Dermis lymphatic vessel endothelial cell (primary cell): ENCODE measurements at places on chromosomes 2 and 18. TPM values are rescaled to one million over a fixed set of nuclear protein-coding genes. Genes with fewer than 3 reads are reported as not detected.

Gene DNAJC5G
- 0.60 and 2.4 TPM in 2 replicates for total RNA-seq

Gene SYT4
- total RNA-seq, result not detected in 2 replicates

Gene SH2D6
- 0.11 TPM in 1 of 2 replicates, not detected in the other for total RNA-seq

Gene ALPP
- total RNA-seq, result not detected in 2 replicates

Gene COLEC11
- total RNA-seq, result 0.43 and 0.65 TPM in 2 replicates

Gene TMEM17
- 1.5 and 2.1 TPM in 2 replicates for total RNA-seq

Gene FZD7
- total RNA-seq, result 0.17 and 0.22 TPM in 2 replicates

Gene LIPG
- total RNA-seq, result 0.26 and 0.33 TPM in 2 replicates

Gene CCDC121
- 2.0 and 2.1 TPM in 2 replicates for total RNA-seq

Gene FAM228A
- 0.09 and 0.43 TPM in 2 replicates for total RNA-seq
